Activated T-cell treated with anti-CD3 and anti-CD28 coated beads for 24 hours (primary cell): ENCODE measurements at places on chromosomes 4 and X.
A peak's percentile ranks its signal among the peaks of the same experiment; 100 is the strongest.

- DNase-seq, result no peak
Observed at GRCh38 chr4:185903205-185903604, 91.2 kb upstream of the SORBS2 start.

DNA sequence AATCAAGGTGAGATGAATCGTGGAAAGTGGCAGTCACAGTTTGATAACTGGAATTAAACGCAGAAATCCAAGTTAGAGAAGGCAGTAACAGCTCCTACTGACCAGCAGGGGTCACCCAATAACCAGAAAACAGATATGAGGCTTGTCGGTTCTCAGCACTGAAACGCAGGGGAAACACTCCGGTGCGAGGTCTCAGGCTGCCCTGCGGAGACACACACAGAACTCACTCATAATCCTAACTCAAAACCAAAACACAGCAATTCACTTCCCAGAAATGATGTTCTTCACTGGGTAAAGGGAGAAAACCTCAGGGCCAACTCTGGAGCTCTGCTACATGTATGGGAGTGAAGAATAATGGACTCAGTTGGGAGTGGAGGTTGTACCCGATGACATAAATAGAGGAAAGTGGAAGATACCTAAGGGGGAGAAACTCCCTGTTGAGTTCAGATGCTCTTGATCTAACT lies 384.4 kb downstream of the RAPGEF2 start:
- peak; percentile 1 for DNase-seq

GRCh38 chr4:49063670-49064069 lies 77.6 kb downstream of the CWH43 start:
- no peak for DNase-seq

- no peak for DNase-seq
Observed at GRCh38 chr4:56469489-56470210, 2.2 kb downstream of the SRP72 start.

DNA sequence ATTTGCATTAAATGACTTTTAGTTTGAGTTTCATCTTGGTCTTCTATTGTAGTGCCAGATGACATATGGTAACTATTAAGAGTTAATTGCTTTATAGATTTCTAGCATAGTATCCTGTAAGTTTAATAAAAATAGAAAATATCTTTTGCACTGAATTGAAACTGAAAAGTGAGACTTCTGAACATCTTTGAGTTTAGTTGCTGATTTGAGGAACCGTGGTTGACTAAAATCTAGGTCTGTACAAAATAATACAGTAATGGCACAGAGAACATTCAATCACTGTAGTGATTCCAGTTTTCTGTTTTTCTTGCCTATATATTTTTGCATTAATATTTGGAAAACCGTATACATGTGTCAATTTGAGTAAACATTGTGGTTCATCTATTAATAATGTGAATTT lies 60.7 kb downstream of the SPATA4 start:
- DNase-seq, result no peak

GRCh38 chr4:136461533-136461932 lies 1070.8 kb downstream of the PCDH18 start:
- no peak for DNase-seq

GRCh38 chr4:41611881-41612871 lies 74.2 kb downstream of the LIMCH1 start:
- no peak for DNase-seq

DNA sequence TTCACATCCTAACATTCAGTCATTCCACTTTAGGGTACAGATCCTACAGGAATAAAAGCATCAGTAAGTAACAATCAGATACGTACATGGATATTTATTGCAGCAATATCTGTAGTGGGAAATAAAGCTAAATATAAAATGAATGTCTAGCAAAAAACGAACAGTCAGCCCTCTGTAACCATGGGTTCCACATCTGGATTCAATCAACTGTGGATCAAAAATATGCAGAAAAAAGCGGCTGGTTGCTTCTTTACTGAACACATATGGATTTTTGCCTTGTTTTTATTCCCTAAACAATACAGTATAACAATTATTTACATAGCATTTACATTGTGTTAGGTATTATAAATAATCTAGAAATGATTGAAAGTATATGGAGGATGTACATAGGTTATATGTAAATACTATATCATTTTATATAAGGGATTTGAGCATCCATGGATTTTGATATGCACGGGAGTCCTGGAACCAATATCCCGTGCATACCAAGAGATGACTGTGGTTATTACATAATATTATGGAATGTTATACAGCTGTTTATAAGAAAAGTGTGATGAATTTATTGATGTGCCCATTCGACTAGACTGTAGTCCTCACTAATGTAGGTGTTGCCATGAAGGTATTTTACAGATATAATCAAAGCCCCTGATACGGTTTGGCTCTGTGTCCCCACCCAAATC lies 132.8 kb downstream of the ARHGEF9 start:
- DNase-seq, result no peak

DNA sequence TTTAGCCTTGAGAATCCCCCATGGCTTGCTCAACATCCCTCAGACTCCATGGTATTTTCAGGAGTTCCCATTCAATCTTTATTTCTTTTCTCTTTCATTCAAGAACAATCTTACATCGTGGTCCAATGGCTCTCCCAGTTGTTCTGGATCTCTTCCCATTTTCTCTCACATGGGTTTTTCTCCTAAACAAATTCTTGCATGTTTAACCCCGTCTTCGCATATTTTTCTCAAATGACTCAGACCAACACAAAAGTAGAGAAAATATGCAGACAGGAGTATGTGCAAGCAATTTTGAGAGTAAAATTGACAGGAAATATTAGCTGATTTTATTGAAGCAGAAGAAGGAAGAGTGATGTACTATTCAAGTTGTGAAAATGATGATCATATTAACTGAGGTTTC lies 396.4 kb upstream of the TRAM1L1 start:
- no peak for DNase-seq

DNA sequence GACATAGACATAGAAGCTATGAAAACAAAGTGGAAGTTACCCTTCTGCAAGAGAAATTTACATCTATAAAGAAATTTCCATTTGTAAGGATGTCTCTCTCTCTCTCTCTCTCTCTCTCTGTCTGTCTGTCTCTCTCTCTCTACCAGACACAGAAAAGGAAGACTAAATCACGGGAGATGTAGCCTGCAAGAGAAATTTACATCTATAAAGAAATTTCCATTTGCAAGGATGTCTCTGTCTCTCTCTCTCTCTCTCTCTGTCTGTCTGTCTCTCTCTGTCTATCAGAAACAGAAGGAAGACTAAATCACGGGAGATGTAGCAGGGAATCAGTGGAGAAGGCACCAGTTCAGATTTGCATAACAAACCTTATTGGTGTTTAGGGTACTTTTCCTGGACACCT lies 65.6 kb upstream of the CTSO start:
- DNase-seq, result no peak

- no peak for DNase-seq
Observed at GRCh38 chr4:112288455-112288854, 2.8 kb upstream of the TIFA start.

GRCh38 chr4:72468904-72469502 lies 100.0 kb downstream of the ADAMTS3 start:
- no peak for DNase-seq

DNA sequence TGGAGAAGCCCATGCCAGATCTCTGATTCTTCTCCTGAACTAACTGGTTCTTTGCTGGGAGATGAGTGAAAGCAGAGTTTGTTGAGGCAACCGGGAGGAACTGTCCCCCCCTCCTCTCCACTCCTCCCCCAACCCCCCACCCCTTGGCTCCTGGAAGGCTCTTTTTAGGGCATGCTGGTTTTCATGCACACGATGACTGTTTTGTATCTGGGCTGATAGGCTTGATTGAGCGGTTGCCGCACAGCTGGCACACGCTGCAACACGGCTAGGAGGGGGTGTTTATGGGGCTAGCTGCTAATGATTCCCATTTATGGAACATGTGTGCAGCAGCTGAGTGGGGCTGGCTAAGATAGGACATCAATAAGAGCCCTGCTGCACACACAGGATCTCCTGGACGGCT lies 137.2 kb downstream of the SMIM20 start:
- no peak for DNase-seq

- DNase-seq, result peak; percentile 41
Observed at GRCh38 chr4:99811850-99812249, 4.8 kb upstream of the DAPP1 start.

GRCh38 chr4:65089666-65090065 lies 580.6 kb downstream of the EPHA5 start:
- DNase-seq, result no peak

GRCh38 chrX:33336783-33337182 lies 125.4 kb upstream of the DMD start:
- no peak for DNase-seq

GRCh38 chr4:107853444-107854355 lies 29.0 kb downstream of the SGMS2 start:
- DNase-seq, result no peak

DNA sequence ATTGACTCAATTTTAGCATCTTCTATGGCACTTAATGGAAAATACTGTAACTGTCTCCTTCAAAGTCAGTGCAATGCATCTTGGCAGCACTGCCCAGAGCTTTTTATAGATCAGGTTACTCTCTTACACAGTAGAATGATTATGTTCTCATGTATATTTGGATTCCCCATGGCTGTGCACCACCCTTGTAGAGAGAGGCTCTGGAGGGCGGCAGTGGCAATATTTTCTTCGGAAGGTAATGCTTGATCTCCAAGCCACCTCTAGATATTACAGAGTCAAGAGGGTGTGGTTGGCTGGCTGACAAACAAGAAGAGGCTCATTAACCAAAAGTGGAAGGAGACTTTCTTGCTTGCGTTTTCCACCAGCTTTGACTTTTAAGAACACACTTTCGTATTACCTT lies 72.8 kb upstream of the ARSJ start:
- DNase-seq, result no peak

DNA sequence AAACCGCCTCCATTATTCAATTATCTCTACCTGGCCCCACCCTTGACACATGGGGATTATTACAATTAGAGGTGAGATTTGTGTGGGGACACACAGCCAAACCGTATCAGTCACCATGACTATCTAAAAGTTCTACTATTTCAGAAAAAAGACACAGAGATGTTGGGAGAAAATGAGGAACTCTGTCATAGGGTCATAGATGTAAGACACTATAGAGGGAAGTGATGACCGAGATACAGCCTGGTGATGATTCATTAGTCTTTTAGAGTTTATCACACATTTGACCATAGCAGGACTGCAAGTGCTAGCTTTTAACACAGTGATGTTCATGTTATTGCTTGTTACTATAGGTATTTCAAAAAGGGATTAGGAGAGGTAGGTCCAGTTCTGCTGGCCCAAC lies 357.0 kb upstream of the AADAT start:
- no peak for DNase-seq

GRCh38 chr4:113952452-113953029 lies 26.9 kb downstream of the ARSJ start:
- peak; percentile 21 for DNase-seq

GRCh38 chrX:17414027-17414658 lies 39.1 kb downstream of the NHS start:
- no peak for DNase-seq

- no peak for DNase-seq
Observed at GRCh38 chr4:168794881-168795280, 215.2 kb downstream of the CBR4 start.

- no peak for DNase-seq
Observed at GRCh38 chrX:71291381-71291780, 7.9 kb downstream of the NONO start.

- no peak for DNase-seq
Observed at GRCh38 chr4:24674279-24674678, 89.9 kb upstream of the DHX15 start.
